NCI-H2107 (cell line): ENCODE measurements at places on chromosomes 7 and 10.

GRCh38 chr10:15739254-15739970 is 19.7 kb upstream of the ITGA8 start:
- DNase-seq, result no peak

DNA sequence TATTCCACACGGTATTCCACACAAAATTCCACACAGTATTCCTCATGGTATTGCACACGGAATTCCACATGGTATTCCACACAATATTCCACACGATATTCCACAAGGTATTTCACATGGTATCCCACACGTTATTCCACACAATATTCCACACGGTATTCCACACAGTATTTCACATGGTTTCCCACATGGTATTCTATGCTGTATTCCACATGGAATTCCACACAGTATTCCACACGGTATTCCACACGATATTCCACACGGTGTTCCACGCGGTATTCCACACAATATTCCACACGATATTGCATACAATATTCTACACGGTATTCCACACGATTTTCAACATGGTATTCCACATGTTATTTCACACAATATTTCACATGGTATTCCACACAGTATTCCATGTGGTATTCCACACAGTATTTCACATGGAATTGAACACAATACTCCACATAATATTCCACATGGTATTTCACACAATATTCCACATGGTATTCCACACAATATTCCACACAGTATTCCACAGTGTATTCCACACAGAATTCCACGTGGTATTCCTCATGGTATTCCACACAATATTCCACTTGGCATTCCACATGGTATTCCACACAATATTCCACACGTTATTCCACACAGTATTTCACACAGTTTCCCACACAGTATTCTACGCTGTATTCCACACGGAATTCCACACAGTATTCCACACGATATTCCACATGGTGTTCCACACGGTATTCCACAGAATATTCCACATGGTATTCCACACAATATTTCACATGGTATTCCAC is 136.0 kb upstream of the CHST15 start:
- DNase-seq, result no peak

GRCh38 chr7:5692845-5693278 is 88.6 kb downstream of the RNF216 start:
- no peak for DNase-seq

DNA sequence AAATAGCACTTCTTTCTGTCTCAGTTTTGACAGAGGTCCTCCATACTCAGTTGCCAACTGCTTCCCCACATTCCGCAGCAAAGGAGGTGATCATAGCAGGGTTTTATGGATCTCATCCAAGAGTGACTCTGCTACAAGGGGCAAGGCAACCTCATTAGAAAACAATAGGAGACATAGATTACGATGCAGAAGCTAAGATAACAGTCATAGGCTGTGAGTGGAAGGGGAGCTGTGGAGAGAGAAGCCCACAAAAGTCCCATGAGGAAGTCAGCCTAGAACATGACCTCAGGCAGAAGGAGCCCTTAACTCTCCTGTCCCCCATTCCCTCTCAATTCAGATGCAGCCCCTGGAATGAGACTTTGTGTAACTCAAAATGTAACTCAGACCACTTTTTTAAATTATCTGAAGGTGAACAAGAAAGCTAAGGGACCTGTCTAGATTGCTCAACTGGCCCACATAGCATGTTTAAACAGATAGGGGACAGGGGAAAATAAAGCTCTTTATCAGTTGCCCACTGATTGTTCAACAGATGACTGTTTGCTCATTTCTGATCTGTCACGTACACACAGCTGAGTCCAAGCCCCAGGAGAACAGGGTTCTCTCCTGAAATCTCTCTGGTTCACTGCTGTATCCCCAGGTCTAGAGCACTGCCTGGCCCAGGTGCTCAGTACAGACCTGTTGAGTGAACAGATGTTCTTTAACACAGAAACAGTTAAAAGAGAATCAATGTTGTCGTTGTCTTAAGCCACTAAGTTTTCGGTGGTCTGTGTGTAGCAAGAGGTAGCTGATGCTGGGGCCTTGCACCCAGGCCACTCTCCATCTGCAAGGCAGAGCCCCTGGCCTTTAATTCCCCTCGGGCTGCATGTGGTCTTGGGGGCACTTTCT is 1.5 kb upstream of the NCOA4 start:
- DNase-seq, result no peak

DNA sequence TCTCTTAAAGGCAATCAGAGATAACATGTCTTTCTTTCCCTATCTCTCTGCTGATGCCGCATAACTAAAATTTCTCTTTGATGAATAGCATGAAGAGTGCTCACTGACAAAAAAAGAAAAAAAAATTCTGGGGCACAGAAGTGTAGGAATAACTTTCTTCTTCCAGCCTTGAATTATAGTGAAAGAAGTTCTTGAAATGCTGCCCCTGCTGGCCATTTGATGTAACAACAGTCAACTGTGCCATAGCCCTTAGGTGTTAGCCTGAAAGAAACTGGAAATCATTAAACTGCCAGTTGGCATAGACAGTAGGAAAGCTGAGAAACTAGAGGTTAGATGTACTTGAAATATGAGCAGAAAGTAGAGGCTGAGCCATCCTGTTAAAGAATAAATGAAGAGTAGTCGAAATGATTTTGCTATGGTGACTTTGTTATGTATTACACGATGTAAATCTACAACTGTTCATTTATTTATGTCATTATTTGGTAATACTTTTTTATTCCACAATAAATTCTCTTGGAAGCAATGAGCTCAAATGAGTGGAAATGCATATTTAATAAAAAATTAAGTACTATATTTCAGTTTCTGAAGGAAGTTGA is 48.3 kb upstream of the FAM171A1 start:
- DNase-seq, result no peak

DNA sequence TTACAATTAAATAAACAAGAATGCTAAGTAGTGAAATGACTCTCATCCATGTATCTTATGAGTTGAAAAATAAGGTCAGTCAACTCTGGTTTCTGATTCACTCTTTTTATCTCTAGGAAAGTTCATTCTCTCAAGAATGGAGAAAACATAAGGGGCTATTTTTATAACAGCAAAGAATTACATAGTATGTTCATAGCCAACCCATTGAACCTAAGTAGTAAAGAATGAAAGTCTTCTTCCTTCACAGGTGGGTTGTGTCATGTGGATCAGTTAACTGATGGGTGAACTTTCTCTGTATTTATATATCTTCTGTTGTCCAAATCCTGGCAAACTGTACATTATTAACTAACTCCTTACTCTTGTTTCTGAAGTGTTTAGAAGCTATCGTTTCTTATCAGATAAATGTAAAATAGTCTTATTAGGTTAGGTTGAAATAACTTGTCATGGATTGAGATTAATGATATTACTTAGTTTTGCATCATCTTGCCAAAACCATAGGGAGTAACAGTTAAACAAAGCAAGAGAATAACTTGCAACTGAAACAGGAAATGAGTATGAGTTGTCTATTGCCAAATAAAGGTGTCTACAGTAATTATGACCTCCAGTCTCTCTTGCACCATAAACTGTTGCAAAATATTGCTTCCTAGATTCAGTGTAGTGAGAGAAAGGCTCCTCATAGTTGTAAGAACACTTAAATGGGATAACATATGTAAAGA is 86.8 kb downstream of the ANKRD7 start:
- DNase-seq, result no peak

- no peak for DNase-seq
Observed at GRCh38 chr7:43234968-43235367, 122.5 kb downstream of the HECW1 start.

GRCh38 chr7:33237036-33237435 is 107.7 kb downstream of the BBS9 start:
- DNase-seq, result no peak

GRCh38 chr7:137734221-137734620 is 112.6 kb downstream of the DGKI start:
- DNase-seq, result no peak

GRCh38 chr10:122521011-122521410 is 39.5 kb upstream of the DMBT1 start:
- DNase-seq, result no peak

- DNase-seq, result no peak
Observed at GRCh38 chr10:132187430-132188138, 836 bp downstream of the DPYSL4 start.

DNA sequence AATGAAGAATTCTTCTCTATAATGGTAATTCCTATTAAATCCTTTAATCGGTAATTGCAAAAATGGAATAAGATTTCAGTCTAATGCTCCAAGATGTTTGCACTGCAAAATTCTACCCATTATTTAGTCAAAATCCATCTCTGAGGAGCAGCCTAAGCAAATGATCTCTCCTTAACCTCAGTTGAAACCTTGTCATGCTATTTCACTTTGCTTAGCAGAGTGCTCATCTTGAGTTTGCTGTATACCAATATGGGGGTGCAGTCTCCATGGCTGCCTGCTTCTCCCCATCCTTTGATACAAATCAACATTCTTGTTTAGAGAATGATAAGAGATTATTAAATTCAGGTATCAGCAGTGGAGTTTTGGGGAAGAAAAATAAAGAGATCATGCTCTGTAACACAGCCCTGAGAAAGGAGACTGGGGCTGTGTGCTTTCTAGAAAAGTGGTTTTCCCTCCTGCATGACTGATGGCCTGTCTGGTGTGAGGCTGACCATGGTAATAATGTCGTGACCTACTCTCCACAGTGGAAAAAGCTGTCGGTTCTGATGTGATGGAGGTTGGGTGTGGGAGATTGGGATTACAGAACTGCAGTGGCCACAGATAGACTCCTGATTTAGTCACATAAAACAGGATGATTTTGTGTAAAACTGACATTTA is 982.1 kb downstream of the NRG3 start:
- DNase-seq, result no peak

- no peak for DNase-seq
Observed at GRCh38 chr10:120607710-120608703, 151.0 kb downstream of the PLPP4 start.

- no peak for DNase-seq
Observed at GRCh38 chr7:64320547-64321513, 7.1 kb downstream of the ZNF736 start.

GRCh38 chr7:3282457-3282856 is 18.6 kb upstream of the SDK1 start:
- DNase-seq, result no peak

- no peak for DNase-seq
Observed at GRCh38 chr10:133010095-133010842, 67.9 kb upstream of the CFAP46 start.

GRCh38 chr10:122149561-122150505 is 121.3 kb upstream of the BTBD16 start:
- DNase-seq, result no peak

- DNase-seq, result no peak
Observed at GRCh38 chr7:79221211-79221610, 232.3 kb downstream of the MAGI2 start.

- no peak for DNase-seq
Observed at GRCh38 chr7:70392256-70392876, 739.6 kb upstream of the GALNT17 start.

DNA sequence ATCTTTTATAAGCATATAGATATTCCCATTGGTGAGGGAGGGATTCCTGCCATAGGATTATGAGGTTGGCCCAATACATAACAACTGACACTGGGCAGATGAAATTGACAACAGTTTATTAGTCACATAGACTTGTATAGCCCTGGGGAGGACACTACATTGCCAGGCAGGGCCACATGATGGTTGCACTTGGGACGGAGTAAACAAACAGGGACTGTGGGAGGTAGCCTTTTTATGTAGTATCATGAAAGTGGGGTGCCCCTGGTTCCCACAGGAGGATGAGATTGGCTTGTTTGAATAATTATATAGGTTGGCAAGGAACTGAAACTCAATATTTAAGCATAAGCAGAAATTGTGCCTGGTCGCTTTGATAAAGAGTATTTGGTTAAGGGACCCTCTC is 23.5 kb downstream of the TRIM24 start:
- DNase-seq, result no peak
